Activated T-helper 17 cell treated with anti-CD3 and anti-CD28 coated beads, Interleukin-2, amount 50 U/mL, for 72 hours (primary cell): ENCODE measurements at places on chromosomes 4 and X. TPM values are rescaled to one million over a fixed set of nuclear protein-coding genes. Genes with fewer than 3 reads are reported as not detected.

GRCh38 chr4:167031534-167032156 lies 202.6 kb downstream of the SPOCK3 start:
- ATAC-seq: no peak

DNA sequence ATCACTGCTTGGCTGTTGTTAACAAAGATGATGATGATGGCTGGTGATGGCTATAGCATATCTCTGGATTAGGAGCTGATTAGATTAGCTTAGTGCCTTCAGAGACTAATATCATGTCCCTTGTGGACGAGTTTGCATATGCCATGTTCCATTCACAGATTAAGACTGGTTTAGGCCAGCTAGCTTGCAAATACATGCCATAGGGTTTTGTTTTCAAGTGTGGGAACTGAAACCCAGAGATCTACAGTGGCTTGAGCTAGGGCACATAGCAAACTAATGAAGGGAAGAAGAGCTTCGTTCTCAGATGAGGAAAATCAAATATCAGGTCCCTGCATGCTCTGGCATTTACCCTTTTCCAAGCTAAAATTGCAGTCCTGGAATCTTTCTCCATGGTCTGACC lies 492.3 kb downstream of the MAGEE1 start:
- ATAC-seq: no peak

GRCh38 chrX:112688242-112688641 lies 8.5 kb upstream of the LHFPL1 start:
- ATAC-seq: peak; percentile 50

GRCh38 chr4:174467107-174467506 lies 55.2 kb downstream of the HPGD start:
- ATAC-seq: no peak

GRCh38 chr4:89324671-89325070 lies 17.1 kb upstream of the GPRIN3 start:
- peak; percentile 98 for ATAC-seq

- no peak for ATAC-seq
Measured at GRCh38 chr4:68693325-68694075, 23.0 kb upstream of the UGT2B15 start.

DNA sequence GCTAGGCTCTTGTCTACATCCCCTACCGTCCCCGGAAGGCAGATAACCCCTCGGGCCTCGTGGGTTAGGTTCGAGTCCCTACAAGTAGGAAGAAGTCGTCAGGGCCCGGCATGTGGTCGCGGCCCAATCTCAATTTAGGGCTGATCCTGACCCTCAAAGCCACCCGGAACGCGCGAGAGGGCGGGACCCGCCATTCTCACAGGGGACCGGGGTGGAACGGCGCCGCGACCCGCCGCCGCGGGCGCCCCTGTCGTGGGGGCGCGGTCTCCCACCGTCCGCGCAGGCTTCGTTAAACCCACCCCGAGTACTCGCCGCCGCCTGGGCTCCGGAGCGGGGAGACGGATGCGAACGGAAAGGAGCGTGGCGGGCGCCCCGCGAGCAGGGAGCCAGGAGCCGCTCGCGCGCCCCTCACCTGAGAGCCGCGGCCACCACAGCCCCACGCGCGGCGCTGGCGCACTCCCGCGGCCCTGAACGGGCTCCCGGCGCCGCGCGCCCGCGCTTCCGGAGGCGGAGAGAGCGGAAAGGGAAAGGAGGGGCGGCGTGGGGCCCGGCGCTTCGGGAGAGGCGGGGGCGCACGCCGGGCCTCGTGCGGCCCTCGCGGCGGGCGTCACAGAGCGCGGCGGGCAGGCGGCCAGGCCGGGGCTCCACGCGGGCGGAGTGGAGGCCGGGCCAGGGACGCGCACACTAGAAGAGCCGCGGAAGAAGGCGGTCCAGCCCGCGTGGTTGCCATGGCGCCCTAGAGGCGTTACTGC lies at the start of gene CFAP97:
Gene CFAP97 (minus strand): TSS at position 515 of the 752 bp plus-strand sequence. CDS start 12,804 bp downstream, outside the sequence.
- peak; percentile 87 for ATAC-seq

DNA sequence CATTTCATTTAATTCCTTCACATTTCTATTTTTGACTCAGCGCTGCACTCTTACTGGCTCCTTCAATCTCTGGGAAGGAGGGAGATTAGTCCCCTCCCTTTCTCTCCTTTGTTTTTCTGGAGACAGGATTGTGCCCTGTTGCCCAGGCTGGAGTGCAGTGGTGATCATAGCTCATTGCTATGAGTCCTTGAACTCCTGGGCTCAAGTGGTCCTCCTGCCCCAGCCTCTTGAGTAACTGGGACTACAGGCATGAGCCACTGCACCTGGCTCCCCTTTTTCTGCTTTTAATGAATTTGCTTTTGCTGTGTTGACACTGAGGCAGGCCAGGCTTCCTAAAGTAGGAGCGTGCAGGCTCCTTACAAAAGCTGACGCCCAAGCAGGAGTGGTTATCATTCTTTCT lies 10.5 kb downstream of the TBC1D14 start:
- ATAC-seq: no peak

- no peak for ATAC-seq
Measured at GRCh38 chr4:27040356-27040755, 179.7 kb downstream of the STIM2 start.

DNA sequence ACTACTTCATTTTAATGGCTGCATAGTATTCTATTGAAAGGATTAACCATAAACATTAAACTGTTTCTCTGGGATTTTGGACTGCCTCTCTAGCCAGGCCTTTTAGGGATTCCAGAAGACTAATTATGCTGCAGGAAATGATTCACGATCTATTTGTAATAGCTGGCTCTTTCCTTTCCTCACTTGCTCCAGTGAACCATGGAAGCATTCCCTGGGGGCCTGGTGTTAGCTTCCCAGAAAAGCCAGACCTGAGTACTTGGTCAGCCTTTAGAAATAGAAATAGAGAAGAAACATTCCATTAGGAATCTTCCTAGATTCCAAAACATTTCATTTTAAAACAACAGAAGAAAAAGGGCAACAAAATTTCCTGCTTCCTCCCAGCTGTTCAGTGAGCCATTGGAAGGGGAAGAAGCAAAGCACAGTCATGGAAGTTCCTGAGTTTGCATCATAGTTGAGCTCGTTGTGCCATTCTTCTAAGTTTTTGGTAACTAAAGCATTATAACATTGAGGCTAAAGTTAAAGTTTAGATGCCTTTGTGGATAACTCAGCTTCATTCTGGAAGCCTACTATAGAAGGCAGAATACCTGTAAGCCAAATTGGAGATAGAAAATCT lies 83.5 kb downstream of the NPNT start:
- ATAC-seq: no peak

- peak; percentile 54 for ATAC-seq
Measured at GRCh38 chr4:25321703-25322102, 9.1 kb downstream of the ZCCHC4 start.

DNA sequence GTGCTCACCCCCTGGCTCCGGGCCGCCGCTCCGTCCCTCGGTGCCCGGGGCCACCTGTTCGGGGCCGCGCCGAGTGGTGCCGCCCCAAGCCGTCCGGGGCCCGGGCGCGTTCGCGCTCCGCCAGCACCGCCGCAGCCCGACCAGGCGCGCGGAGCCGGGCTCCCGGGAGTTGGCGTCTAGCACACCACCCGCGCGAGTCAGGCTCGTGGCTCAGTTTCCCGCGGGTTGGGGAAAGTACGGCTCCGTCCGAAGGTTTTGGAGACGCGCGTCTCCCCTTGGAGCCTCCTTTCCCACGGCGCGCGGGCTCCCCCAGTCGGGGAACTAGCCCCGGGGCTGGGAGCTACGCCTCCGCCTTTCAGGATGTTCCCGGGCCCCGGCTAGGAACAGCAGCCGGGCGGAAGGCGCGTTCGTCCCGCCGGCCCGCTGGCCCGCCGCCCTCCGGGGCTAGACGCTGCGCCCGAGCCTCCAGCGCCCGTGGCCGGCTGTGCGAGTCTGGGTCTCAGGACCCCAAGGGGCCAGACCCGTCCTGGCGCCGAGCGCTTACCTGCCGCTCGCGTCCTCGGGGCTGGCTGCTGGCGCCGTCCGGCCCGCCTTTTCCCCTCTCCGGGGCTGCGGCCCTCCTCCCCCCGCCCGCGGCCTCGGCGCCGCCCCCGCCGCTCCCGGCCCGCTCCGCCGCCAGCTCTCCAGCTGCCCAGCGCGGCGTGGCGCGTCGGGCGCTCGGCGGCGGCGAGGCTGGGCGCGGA lies at the start of gene ADGRG2:
Gene ADGRG2 (minus strand): TSS at position 571 of the 743 bp plus-strand sequence. CDS start 53,634 bp downstream, outside the sequence.
- ATAC-seq: no peak

DNA sequence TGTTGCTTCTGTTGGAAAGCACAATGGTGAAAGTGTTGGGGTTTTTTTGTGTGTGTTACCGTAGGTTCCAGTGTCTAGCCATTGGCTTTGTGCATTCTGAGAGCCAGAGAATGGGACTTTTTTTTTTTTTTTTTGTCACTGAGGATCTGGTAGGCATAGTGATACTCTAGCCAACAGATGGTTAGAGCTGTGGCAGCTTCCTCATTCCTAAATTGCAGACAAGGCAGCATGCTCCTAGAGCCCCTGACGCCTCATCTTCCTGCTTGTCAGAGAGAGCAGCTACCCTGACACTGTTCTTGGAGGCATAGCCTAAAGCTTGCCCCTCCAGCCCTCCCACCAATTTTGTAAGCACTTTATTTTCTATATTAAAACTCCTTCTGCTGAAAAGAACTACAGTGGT lies 27.0 kb downstream of the ARHGEF9 start:
- no peak for ATAC-seq

- ATAC-seq: no peak
Measured at GRCh38 chr4:25081866-25082471, 51.2 kb upstream of the LGI2 start.

DNA sequence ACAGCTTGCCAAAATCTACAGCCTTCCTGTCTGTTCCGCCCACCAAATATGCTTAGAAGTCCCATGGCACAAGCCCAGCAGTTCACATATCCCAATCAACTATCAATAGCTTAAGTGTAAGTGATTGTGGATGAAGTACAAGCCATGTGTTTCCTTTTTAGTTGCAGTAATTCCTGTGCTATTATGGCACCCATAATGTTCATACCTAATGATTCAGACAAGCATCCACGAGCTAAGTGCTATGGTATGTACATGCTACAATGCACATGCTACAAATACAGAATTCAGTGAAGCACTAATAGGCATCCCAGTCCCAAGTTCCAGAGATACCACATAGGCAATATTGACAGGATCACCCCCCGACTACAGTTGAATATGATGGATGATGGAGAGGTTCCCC lies 94.5 kb downstream of the PCDH19 start:
- ATAC-seq: no peak

- ATAC-seq: no peak
Measured at GRCh38 chr4:102429553-102429952, 71.6 kb upstream of the NFKB1 start.

GRCh38 chr4:141713185-141713584 lies 76.8 kb downstream of the IL15 start:
- no peak for ATAC-seq

DNA sequence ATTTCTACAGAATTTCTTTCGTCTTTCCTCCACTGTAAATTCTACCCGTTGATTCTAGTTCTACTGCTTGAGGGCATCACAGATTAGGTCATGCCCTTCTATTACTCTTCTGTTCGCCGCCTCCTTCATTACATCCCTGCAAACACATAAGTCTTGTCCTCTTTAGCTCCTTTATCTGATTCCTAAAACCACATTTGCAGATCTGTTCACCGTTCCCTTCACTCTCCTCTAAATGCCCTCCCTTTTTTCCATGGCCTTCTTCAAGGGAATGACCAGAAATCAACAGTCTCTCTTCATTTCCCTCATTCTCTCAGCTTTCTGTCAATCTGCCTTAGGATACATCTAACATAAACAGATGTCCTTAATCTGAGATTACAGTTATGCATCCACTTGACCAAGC lies 43.1 kb downstream of the BTC start:
- ATAC-seq: no peak

DNA sequence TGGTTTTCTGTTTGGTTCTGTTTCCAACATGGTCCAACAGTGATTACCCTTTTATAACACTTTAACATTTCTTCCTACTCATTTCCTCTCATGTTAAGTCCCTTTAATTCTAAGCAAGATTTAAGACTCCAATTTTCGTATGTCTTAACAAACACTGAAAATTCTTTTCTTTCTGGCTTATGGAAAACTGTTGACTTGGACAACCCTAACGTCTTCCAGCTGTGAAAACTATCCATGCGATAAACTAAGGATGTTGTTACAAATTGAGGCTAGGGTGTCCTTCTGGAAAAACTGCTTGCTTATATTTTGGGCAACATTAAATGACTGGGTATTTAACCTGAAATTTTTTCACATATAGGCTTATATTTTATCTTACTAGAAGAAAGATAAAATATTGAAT lies 33.9 kb upstream of the RTL3 start:
- ATAC-seq: no peak

DNA sequence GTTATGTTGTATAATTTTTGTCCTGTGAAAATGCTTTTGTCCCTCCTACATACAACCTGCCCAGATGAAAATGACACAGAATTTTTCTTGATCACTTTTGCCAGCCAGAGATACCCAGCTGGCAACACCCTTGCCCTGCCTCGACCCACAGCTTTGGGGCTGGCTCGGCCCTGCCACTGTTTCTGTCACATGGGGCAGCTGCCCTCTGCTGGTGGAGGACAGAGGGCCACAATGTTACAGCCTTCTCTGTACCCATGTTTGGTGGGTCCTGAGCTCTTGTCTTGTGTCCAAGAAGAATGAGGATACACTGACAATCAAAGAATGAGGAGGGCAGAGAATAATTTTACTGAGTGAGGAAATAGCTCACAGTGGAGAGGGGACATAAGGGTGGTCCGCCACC lies 31.1 kb downstream of the BMP15 start:
- ATAC-seq: no peak

GRCh38 chr4:39937683-39938268 lies 39.9 kb downstream of the PDS5A start:
- peak; percentile 66 for ATAC-seq

GRCh38 chr4:100742045-100742444 lies 224.2 kb upstream of the EMCN start:
- ATAC-seq: peak; percentile 47

DNA sequence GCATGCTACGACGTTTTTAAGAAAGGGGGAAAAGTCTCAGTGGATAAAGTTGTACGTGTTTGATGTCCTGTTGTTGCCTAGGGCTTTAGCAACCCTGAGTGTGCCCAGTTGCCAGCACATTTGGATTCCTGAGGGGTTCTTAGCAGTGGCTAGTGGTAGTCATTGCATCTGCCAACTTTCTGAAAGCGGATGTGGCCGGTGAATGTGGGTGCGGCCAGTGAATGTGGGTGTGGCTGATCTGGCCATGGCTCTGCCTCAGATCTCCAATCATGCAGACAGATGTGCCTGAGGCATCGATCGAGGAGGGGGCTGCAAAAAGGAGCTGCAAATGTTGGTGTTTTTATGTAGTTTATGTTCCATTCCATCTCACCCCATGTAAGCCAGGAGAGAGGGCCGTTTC lies 41.5 kb upstream of the FAT1 start:
- no peak for ATAC-seq

Gene ART3
- total RNA-seq: 0.80 TPM

Gene SLC39A8
- total RNA-seq: 56.4 TPM

Gene PABPC5
- total RNA-seq: not detected

Gene HSPA4L
- 2.4 TPM for total RNA-seq

Gene SPIN2A
- 0.76 TPM for total RNA-seq

Gene RRH
- total RNA-seq: 0.78 TPM

Gene GNRHR
- total RNA-seq: not detected

Gene ARHGEF6
- total RNA-seq: 56.8 TPM

Gene DNAAF6
- total RNA-seq: not detected

Gene USP26
- total RNA-seq: not detected

Gene PCSK1N
- 3.7 TPM for total RNA-seq

Gene FRMD7
- total RNA-seq: not detected

Gene CXCL3
- not detected for total RNA-seq
